ENCODE measurements at places on chromosomes 3 and 15.

DNA sequence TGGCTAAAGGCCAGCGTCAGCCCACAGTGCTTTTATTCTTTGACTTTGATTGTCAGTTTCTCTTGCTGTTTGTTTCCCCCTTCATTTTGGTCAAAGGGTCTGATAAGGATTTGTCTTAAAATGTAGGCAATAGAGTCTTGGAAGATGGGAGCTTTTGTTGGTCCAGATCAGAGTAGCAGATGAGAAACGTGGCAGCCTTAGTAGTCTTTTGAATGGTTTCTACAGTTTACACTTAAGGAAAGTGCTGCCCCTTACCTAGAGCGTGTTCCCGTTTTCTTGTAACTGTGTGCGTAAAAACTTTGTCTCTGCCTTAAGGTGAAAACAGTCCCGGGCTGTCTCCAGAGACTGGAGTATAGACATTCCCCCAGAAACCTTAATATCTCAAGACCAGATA is 630 bp downstream of the LXN start:
- peak overlapping the region; percentile 80 for H3K27ac ChIP-seq
- DNase-seq, result no peak
- H3K27me3 ChIP-seq, result no peaks in the 10 kb centered on the region

DNA sequence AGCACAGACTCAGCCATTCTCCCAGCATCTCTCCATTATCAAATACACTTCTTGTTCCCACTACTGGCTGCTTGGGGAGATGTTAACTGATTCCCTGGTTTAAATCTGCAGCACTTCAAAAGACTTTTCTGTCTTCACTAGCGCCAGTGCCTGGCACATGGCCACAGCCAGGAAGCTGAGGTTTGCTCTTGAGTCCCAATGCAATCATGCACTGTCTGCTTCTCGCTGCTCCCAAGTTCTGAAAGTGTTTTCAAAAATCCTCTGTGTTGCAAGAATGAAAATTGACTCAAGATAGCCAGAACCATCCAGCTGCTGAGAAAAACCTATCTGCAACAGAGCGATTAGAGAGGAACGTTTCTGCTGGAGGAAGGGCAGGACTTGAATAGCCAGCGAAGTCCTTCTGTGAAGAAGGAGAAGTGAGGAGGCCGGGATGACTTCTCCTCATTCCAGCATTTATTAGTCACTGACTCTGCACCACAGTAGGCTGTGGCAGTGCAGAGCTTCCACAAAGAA is 358.4 kb upstream of the NR2F2 start:
- no peak for DNase-seq
- no peaks in the 10 kb centered on the region for H3K4me1 ChIP-seq
- peak overlapping the region; percentile 8 for H3K27ac ChIP-seq
- H3K27me3 ChIP-seq, result no peaks in the 10 kb centered on the region
- no peak overlapping the region for H3K4me3 ChIP-seq
- no peaks in the 10 kb centered on the region for H3K36me3 ChIP-seq

DNA sequence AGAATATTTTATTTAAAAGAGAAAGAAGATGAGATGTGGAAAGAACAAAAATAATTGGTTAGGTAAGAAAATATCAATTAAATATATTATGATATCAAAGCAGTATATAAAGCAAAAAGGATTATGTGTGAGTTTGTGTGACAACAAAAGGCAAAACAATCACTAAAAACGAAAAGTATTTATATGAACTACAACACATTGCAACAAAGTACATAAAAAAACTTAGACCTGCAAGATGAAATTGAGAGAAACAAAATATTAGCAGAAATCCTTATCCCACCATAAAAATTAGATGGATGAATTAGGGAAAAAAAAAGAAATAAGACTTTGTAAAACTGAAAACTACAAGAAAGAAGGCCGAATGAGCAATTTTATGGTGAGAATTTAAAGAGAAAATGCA is 27.3 kb upstream of the IGF1R start:
- no peak overlapping the region for H3K27ac ChIP-seq
- H3K4me1 ChIP-seq, result no peaks in the 10 kb centered on the region
- no peaks in the 10 kb centered on the region for H3K36me3 ChIP-seq
- H3K4me3 ChIP-seq, result no peak overlapping the region

DNA sequence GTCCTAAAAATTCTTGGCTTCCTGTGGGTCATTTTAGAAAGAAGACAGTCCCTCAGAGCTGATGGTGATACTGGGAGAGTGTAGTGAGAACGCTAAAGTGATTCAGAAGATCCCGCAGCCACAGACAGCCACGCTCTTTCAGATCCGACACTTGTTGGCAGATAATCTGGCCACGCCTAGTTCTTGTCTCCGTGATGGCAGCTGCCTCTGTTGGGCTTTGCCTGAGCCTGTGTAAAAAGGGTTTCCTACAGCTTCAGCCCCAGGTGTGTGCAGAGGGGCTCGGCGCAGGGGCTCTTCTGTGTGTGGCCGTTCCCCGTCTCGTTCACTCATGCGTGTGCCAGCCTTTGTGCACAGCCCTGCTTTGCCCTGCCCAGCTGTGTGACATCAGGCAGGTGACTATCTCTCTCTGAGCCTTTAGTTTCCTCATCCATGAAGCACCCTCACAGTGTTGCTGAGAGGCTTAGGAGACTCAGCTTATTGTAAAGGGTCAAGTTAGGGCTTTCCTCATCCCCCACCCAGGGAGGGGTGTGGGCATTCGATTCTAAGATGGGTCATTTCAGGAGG is 6.3 kb downstream of the IRAK2 start:
- H3K4me3 ChIP-seq, result no peak overlapping the region
- peaks cover 8% of the 10 kb centered on the region for H3K4me1 ChIP-seq
- H3K27me3 ChIP-seq, result no peaks in the 10 kb centered on the region
- no peaks in the 10 kb centered on the region for H3K36me3 ChIP-seq
- DNase-seq, result no peak

DNA sequence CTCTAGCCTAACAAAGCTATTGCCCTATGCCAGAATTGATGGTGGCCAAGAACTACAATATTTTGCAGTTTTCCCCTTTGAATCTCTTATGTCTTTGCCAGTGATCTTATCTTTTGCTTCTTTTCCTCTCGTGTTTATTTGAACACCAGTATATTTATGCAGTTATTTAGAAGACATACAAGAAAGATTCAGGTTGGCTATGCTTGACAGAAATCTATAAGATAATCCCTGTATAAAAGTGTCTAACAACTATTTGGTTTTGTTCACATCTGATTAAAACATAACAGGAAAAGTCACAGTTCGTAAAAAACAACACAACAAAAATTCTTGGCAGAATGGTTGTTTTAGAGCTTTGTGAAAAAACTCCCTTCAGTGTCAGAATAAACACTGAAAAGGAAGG is 63.7 kb downstream of the SEMA6D start:
- no peaks in the 10 kb centered on the region for H3K4me1 ChIP-seq
- no peak for DNase-seq
- H3K4me3 ChIP-seq, result no peak overlapping the region
- no peaks in the 10 kb centered on the region for H3K27me3 ChIP-seq
- H3K36me3 ChIP-seq, result no peaks in the 10 kb centered on the region

GRCh38 chr3:134650431-134651346 is at the start of gene KY:
TSS of gene KY (minus strand) at chr3:134651022. CDS start at chr3:134650960, 62 bp downstream.
- peaks cover 20% of the 10 kb centered on the region for H3K27me3 ChIP-seq
- H3K27ac ChIP-seq, result peak within 1 kb of the TSS; percentile 92
- peaks cover 4% of the 10 kb centered on the region for H3K36me3 ChIP-seq
- peak within 1 kb of the TSS; percentile 70 for H3K4me3 ChIP-seq
- peak; percentile 59 for DNase-seq
- H3K4me1 ChIP-seq, result peaks cover 53% of the 10 kb centered on the region

- H3K27me3 ChIP-seq, result no peaks in the 10 kb centered on the region
- no peak overlapping the region for H3K4me3 ChIP-seq
- DNase-seq, result no peak
Measured at GRCh38 chr15:41782371-41783282, 8.3 kb downstream of the MAPKBP1 start.

DNA sequence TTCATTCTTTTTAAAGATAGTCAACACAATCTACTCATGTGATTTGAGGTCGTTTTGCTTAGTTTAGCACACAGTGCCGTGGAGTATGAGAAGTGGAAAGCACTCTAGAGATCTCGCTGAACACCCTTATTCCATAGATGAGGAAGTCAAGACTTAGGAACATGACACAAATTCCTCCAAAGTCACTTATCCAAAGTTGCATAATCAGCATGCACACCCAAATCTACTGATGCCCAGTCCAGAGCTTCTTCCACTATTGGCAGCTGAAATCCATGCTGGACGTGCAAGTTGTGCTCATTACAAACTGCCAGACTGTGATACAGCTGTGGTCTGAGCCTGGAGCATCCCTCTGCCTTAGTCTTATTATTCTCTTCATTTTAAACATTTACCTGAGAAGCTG is 83.5 kb upstream of the ZNF280D start:
- no peaks in the 10 kb centered on the region for H3K27me3 ChIP-seq
- no peaks in the 10 kb centered on the region for H3K36me3 ChIP-seq
- peaks cover 45% of the 10 kb centered on the region for H3K4me1 ChIP-seq
- no peak for DNase-seq
- H3K27ac ChIP-seq, result peak overlapping the region; percentile 6
- H3K4me3 ChIP-seq, result no peak overlapping the region

GRCh38 chr3:108221911-108222852 is at the start of gene IFT57:
TSS of gene IFT57 (minus strand) at chr3:108222424. CDS start at chr3:108222322, 102 bp downstream.
- H3K4me3 ChIP-seq, result peak within 1 kb of the TSS; percentile 87
- peaks cover 42% of the 10 kb centered on the region for H3K4me1 ChIP-seq
- peak; percentile 96 for DNase-seq
- no peaks in the 10 kb centered on the region for H3K27me3 ChIP-seq
- peak within 1 kb of the TSS; percentile 67 for H3K27ac ChIP-seq
- H3K36me3 ChIP-seq, result peaks cover 10% of the 10 kb centered on the region

DNA sequence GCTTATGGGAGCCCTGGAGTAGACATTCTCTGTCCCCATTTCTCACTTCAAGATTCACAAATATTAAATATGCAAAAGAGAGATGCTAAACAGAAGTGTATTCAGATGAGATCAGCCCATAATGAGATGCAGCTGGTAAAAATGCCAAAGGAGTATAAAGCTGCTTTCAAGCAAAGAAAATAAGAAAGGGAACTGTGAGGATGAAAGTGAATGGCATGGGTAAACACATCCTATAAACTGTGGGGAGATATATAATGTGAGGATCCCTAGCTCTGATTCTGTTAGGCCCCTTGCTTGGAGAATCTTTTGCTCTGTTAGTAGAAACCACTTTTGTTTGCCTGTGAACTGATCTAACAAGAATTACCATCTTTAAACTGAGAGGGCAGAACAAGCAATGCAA is 396.6 kb downstream of the SOX2 start:
- no peak for DNase-seq
- H3K4me1 ChIP-seq, result no peaks in the 10 kb centered on the region
- no peak overlapping the region for H3K4me3 ChIP-seq
- H3K27ac ChIP-seq, result no peak overlapping the region
- no peaks in the 10 kb centered on the region for H3K36me3 ChIP-seq
- no peaks in the 10 kb centered on the region for H3K27me3 ChIP-seq

- no peak overlapping the region for H3K4me3 ChIP-seq
- no peak overlapping the region for H3K27ac ChIP-seq
- no peak for DNase-seq
- H3K4me1 ChIP-seq, result no peaks in the 10 kb centered on the region
- no peaks in the 10 kb centered on the region for H3K27me3 ChIP-seq
- no peaks in the 10 kb centered on the region for H3K36me3 ChIP-seq
Measured at GRCh38 chr3:63022114-63022513, 146.9 kb upstream of the CADPS start.

- H3K4me3 ChIP-seq, result no peak overlapping the region
- H3K27ac ChIP-seq, result peak overlapping the region; percentile 48
- no peaks in the 10 kb centered on the region for H3K27me3 ChIP-seq
- H3K36me3 ChIP-seq, result no peaks in the 10 kb centered on the region
- peaks cover 38% of the 10 kb centered on the region for H3K4me1 ChIP-seq
Measured at GRCh38 chr3:56911363-56911762, 109.6 kb upstream of the ARHGEF3 start.

- no peak overlapping the region for H3K4me3 ChIP-seq
- peaks cover 2% of the 10 kb centered on the region for H3K4me1 ChIP-seq
- H3K27me3 ChIP-seq, result no peaks in the 10 kb centered on the region
Measured at GRCh38 chr3:78666470-78666800, 1101.4 kb downstream of the ROBO1 start.

- H3K36me3 ChIP-seq, result no peaks in the 10 kb centered on the region
- H3K27ac ChIP-seq, result no peak overlapping the region
- H3K4me3 ChIP-seq, result no peak overlapping the region
Measured at GRCh38 chr3:22704166-22704565, 499.0 kb upstream of the UBE2E2 start.

DNA sequence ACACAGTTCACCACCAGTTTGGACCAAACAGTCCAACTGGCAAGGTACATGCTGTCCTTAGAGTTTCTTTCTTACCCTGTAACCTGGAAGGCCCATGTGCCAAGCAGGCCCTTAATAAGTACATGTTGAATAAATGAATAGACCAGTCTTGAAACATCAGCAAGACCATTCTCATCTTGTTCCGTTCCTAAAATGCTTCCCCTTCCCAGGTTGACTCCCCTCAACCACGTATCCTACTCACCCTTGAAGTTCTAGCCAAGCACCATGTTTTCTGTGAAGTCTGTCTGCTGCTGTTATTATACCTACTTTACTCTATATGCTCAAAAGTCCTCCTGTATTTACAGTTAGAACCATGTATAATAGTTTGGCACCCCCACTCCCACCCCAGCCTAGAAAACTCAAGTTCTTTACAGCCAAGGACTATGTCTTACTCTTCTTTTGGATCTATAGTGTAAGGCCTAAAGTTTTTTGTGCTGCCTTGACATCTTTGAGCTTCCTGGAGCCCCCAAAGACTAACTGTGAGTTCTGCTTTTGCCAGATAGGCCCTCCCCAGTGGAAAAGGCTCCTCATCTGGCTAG is 49.2 kb upstream of the SSR3 start:
- peaks cover 34% of the 10 kb centered on the region for H3K4me1 ChIP-seq
- H3K36me3 ChIP-seq, result no peaks in the 10 kb centered on the region
- peak overlapping the region; percentile 53 for H3K27ac ChIP-seq
- H3K4me3 ChIP-seq, result no peak overlapping the region
- DNase-seq, result no peak

DNA sequence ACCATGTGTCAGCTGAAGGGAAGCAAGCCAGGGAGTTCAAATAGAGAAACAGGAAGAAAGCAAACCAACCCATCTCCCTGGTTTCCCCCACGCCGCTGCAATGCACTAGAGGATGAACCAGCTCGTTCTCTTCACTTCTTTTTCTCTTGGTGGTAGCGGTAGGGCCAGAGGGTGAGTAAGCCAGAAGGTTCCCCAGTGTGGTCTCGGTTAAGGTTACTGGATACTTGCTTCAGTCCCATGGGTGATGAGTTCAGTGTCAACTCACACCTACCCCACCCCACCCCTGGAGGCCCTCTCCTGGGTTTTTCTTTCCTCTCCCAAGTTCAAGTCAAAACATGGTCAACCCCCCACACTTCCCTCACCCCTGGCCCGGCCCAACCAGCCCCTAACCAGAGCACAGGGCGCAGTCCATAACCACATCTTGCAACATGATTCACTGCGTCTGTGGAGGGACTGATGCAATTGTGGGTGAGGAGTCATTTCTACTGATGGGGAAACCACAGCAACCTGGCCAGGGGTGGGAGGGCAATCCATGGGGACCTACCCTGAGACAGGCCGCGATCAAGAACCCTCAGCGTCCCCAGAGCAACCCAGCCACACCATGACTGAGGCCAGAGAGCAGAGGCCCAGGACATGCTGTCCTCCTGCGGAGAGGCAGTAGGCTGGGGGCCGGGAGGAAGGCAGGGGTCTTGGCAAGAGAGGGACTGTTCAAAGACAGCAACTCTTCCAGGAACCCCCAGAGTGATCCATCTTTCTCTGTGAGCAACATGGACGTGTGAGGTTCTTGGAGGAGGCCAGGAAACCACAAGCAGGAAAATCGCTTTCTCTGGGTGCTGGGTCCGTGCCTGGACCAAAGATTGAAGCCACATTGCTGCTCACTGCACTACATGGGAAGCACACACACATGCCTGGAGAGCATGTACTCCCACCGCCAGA is 276.6 kb downstream of the UACA start:
- no peaks in the 10 kb centered on the region for H3K36me3 ChIP-seq
- H3K27ac ChIP-seq, result no peak overlapping the region
- peaks cover 21% of the 10 kb centered on the region for H3K27me3 ChIP-seq
- no peaks in the 10 kb centered on the region for H3K4me1 ChIP-seq
- no peak overlapping the region for H3K4me3 ChIP-seq
- peak; percentile 30 for DNase-seq
